NB4 (cell line): ENCODE measurements at places on chromosomes 11 and 22.

DNA sequence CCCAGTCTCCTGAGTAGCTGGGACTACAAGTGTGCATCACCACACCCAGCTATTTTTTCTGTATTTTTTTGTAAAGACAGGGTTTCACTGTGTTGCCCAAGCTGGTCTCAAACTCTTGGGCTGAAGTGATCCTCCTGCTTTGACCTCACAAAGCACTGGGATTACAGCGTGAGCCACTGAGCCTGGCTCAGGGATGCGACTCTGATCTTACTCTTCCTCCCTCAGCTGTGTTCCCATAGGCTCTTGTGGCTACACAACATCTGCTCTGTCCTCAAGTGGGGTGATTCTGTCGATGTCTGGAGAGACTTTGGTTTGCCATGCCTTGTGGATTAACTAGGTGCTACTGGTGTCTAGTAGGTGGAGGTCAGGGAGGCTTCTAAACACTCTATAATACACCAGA, 127.0 kb upstream of the SERPIND1 start:
- no peak for DNase-seq

- DNase-seq: peak; percentile 49
These were observed 674.1 kb downstream of the OPCML start for GRCh38 chr11:132858223-132858622.

DNA sequence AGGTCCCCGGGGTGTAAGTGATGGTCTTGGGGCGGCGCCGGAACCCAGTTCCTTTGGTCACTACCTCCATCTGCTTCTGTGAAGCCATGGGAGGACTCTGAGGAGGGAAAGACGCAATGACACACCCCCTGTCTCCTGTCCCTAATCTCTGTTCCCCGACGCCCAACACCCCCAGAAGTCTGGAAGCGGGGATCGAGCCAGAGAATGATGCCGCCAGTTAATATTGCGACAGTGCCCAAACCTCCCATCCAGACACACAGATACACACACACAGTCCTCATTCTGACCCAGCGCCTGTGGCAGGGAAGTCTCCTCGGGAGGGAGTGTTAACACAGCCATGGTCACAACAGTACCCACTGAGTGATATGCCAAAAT, 352 bp downstream of the C22orf23 start:
- DNase-seq: no peak

DNA sequence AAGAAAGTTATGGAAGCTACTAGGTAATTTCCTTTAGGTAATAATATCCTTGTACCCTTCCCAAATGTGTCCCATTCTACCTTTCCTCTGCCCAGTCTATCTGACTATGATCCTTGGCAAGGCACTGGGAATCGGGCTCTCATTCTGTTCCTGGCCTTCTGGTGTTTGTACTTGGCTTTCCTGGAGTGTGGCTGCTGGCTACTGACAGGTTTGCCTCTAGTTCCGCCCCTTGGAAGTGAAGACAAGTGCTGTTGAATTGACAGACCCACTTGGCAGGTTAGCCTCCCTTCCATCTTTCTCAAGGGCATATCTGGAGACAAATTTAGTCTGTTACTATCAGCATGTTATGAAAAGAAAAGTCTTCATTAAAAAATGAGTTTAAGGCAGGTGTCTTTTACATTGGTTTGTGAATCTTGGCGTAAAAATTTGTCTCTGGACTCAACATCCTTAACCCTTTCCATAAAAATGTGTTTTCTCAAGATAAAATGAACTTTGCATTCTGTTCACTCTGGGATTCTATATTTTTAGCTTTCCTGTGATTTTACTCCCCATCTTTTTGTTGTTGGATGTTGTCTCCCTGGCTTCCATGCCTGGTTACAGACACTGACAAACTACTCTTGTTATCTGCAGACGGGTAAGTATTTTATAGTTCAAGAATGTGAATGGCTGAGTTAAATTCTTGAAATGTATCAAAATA, 287.4 kb upstream of the PDGFD start:
- DNase-seq: no peak

- no peak for DNase-seq
These were observed 335.1 kb upstream of the API5 start for GRCh38 chr11:42976636-42977217.

DNA sequence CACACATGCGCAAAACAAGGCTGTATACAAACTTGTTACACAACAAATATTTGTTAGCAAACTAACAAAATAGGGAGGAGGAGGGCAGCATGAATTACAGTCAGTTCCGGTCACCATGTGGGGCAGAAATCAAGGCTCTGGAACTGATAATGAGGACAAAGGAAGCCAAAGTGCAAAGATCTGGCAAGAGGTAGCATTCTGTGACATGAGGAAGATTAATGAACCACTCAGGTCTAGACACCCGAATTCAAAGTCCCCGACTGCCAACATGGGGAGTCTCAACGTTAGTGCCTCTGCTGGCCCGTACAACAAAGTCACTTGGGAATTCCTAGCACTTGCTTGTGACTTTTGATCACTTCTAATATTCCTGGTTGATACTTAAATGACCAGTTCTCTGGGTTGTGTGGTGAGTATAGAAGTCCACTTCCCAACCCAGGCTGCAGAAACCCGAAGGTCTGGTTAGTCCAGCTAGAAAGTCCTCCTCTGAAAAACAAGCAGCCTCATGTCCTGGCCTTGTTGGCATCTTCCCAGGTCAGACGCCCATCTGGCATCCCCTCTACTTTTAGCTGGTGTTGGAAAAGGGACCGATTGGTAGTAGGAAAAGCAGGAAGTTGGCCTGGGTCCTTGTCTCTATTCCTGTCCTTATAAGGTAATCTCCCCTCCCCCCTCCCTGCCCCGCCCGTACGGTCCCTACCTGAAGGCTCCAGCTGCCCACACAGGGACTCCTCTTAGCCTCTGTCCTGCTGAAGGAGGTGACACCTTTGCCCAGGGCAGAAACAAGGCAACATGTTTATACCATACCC, 1.6 kb downstream of the SUN2 start:
- no peak for DNase-seq

- no peak for DNase-seq
These were observed 12.7 kb downstream of the LGALS12 start for GRCh38 chr11:63518548-63518947.

- DNase-seq: no peak
These were observed 333.9 kb downstream of the OPCML start for GRCh38 chr11:133198438-133198837.

GRCh38 chr22:42780070-42780540, 59.4 kb upstream of the A4GALT start:
- peak; percentile 88 for DNase-seq

GRCh38 chr11:114440121-114440860, 1.0 kb downstream of the REXO2 start:
- DNase-seq: no peak

GRCh38 chr22:20889025-20889704, 28.0 kb upstream of the CRKL start:
- DNase-seq: no peak

GRCh38 chr11:5343474-5344335, at the start of gene OR51B5:
Gene OR51B5 (minus strand): TSS chr11:5343524. CDS start chr11:5343524, 0 bp downstream.
- no peak for DNase-seq

GRCh38 chr11:91805293-91805692, 419.3 kb upstream of the FAT3 start:
- no peak for DNase-seq

GRCh38 chr11:130638033-130638432, 189.6 kb downstream of the ADAMTS15 start:
- no peak for DNase-seq

DNA sequence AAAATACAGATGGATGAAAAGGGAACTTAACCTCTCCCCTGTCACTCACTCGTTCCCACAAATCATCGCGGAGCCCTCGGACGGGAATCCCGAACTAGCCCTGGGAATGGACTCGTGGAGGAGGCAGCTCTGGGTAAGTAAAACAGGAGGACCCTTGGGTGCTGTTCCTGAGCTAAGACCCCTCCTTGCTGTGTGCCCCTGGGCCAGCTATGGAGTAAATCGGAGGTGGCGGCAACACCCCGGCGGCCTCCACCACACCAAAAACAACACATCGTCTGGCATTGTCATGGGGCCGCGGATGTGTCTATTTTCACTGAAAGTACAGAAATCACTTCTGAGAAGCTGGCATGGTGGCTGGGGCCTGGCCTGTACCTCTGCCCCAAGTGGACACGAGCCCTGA, 12.1 kb downstream of the CPT1A start:
- DNase-seq: no peak

DNA sequence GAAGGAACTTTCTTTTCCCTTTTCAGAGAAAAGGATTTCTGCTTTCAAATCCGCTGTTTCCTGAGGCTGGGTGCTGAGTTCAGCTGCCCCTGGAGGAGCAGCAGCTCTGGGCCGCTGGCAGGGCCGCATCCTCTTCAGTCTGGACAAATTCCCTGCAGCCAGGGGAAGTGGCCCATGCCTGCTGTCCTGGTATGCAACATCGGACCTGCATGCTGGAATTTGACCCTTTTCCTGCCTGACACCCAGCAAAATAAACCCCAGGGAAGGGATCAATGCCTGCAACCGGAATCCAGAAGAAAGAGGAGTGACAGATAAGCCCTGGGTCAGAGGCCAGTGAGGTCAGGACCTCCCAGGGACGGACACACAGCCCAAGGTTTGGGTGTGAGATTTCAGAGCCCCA, 54.1 kb upstream of the LINC01488 start:
- DNase-seq: no peak

DNA sequence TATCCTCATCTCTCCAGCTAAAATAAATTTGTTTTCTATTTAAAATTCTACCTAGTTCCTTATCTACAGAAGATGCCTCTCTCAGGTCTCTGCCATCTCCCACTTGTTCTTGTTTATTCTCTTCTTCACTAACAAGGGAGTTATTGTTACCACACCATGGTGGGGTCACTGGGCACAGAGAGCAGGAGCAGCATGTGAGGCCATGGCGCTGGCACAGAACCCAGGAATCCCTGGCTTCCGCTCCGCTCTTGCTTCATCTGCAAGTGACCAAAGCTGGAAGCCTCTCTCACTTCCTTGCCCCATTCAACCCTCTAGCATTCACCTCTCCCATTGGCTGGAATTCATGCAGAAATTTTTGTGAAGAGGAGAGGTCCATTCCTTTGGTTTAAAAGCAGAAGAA, 190.7 kb upstream of the NCAM1 start:
- no peak for DNase-seq
